Hematopoietic multipotent progenitor cell treated with erythropoietin and hydrocortisone succinate and interleukin-3 and kit ligand, for 15 days (in vitro differentiated cells): ENCODE measurements at places on chromosomes 6 and 20.

- DNase-seq, result no peak
Measured at GRCh38 chr6:40922281-40922680, 116.7 kb downstream of the UNC5CL start.

- DNase-seq, result no peak
Measured at GRCh38 chr6:20058912-20059311, 153.4 kb downstream of the MBOAT1 start.

DNA sequence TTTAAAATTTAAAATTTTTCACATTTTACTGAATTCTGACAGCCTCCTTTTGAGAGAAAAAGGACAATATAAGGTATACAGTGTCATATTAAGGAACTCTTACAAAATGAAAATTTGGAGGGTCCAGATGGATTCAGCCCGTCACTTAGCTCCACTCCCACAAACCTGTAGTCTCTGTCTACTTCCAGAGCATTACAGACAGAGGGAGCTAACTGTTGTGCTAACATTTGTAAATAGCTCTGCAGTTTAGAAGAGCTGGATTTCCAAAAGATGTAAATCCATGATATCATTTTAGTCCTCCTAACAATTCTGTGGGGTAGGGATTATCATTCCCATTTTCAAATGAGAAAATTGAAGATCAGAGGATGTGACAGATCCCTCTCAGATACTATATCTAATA is 16.1 kb upstream of the SERINC3 start:
- no peak for DNase-seq

GRCh38 chr6:4319981-4320683 is 184.8 kb upstream of the ECI2 start:
- DNase-seq, result no peak

GRCh38 chr20:57504411-57504810 is 20.5 kb downstream of the CTCFL start:
- no peak for DNase-seq

DNA sequence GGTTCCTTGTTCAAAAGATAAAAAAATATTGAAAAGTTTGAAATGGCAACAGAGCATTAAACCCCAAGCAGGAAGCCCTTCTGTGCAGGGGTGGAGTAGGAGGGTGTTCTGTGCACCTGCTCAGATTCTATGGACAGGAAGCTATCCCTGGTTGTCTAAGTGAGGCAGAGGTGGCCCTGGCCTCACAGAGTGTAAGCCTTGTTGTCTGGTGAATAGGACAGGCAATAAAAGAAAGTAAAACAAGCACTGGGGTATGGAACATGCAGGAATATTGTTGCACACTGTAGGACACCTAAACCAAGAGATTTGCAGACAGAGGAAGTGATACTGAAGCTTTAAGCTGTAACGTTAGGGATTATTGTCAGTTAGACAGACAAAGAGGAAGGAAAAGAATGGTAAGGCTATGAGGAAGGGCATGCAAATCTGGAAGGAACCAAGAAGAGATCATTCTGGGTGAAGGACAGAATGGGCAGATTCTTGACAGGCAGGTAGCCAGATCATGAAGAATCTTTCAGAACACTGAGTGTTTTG is 66.8 kb downstream of the TBC1D7 start:
- DNase-seq, result no peak

- DNase-seq, result no peak
Measured at GRCh38 chr6:143196525-143197225, 136.0 kb downstream of the AIG1 start.

GRCh38 chr6:38796006-38796405 is 80.9 kb downstream of the DNAH8 start:
- DNase-seq, result no peak

DNA sequence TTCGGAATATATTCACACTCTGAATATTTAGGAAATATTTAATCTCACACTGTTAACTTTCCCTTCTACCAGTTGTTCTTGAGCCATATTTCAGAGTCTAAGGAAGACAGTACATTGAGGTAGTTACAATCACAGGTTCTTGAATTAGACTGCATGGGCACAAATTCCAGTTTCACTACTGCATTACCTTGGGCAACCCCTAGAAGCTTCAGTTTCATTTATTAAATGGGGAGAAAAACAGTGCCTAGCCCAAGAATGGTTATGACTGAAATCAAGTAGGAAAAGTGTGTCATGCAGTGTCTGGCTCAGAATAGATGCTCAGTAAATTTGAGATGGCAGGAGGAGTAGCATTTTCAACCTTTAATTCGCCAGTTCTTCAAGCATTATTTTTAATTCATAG is 124.5 kb upstream of the SAMD5 start:
- DNase-seq, result no peak

DNA sequence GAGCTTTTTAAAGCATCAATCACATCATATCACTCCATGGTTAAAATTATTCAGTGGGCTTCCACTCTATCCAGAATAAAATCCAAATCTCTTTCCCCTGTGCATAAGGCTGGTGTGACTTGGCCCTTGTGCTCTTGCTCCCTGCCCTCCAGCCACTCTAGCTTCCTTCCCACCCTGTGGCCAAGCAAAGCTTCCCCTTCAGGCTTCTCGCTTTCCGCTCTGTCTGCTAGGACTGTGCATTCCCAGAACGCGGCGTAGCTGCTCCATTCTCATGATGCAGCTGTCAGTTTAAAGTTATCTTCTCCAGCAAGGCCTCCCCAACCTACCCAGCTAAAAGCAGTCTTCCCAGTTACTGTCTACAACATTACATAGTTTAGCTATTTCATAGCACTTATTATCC is 19.4 kb upstream of the KCNK16 start:
- DNase-seq, result no peak

DNA sequence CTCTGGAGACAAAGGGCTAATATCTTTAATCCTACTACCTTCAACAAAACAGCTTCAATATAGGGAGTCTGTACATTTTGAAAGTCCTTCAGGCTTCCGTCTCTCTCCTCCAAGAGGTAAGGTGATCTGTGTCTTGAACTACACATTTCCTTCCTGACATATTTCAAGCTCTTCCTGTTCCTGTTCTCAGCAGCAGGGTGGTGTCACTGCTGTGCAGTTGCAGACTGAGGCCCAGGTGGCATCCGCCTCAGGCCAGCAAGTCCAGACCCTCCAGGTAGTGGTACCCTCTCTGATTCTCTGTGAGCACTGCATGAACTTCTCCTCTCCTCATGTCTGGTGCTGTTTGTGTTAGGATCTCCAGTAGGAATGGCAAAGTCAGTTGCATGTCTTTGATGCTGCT is 7.8 kb downstream of the NFYA start:
- no peak for DNase-seq

DNA sequence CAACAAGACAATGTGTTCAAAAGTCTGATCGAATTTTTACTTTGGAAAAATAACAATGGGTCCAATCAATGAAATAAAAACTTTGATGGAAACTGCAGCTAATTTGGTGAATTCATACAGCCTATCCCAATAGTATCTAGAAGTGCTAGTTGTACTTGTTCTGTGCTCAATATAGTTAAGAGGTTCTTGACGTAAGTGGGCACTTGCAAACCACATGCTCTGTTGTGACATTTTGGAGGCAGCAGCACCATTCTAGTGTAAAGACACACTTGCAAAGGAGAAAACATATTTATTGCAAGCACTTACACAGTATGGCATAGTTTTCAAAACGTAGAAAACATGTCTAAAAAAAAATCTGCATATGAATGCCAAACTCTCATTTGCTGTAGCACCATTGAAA is 6.7 kb upstream of the KLHL31 start:
- DNase-seq, result no peak

GRCh38 chr6:119658917-119659316 is 309.4 kb upstream of the MAN1A1 start:
- no peak for DNase-seq

GRCh38 chr6:2852921-2853322 is 11.3 kb upstream of the SERPINB1 start:
- no peak for DNase-seq

DNA sequence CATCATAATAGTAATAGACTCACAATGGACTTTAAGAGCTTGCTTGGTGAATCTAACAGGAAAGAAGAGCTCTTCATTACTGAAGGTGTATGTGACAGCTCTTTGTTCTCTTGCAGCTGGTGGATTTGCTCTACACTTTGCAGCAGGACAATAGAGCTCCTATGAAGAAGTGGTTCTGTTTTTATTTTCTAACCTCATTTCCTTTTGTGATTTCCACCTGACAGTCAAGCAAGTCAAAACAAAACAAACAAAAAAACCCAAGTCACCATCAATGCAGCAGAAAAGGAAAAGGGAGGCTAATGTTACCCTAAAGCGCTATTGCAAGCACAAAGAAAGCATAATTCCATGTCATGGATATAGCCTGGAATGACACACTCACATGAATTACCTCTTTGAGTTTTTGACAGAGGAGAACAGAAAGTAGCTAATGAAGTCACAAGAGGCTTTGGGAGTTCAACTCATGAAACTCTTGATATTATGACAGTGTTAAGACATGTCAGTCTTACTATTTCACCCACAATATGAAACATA is 1188.1 kb downstream of the EPHA7 start:
- no peak for DNase-seq

DNA sequence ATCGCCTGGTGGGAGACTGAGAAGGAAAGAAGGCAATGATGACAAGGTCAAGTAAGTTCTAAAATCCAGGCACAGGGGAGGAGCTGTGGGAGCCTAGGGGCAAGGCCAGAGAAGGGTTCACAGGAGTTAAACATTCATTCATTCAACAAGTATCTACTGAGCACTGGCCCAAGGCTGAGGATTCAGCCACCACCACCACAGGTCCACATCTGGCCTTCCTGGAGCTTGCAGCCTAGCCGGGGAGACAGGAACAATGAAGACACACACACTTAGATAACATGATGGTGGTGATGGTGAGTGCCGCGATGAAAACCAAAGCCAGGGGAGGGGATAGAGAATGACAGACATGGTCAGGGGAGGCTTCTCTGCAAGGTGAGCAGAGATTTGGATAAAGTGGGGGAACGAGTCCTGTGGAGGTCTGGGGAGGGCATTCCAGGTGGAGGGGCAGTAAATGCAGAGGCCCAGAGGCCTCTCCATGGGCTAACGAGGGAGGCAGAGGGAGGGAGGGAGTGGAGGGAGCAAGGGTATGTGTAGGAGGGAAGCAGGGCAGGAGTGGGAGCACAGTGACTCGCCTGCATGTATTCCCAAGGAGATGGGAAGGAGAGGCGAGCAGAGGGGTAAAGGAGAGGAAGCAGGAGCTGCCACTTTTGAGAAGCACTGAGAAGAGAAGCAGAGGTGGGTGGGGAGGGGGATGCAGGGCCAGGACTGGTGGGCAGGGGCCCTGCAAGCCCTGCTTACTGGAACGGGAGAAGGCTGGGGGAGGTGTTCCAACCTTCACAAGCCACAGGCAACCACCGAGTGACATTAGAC is 10.5 kb upstream of the RSPO4 start:
- DNase-seq, result no peak

GRCh38 chr20:62678553-62678952 is 30.1 kb upstream of the NTSR1 start:
- DNase-seq, result no peak

- DNase-seq, result no peak
Measured at GRCh38 chr6:14965424-14966075, 280.3 kb upstream of the JARID2 start.

DNA sequence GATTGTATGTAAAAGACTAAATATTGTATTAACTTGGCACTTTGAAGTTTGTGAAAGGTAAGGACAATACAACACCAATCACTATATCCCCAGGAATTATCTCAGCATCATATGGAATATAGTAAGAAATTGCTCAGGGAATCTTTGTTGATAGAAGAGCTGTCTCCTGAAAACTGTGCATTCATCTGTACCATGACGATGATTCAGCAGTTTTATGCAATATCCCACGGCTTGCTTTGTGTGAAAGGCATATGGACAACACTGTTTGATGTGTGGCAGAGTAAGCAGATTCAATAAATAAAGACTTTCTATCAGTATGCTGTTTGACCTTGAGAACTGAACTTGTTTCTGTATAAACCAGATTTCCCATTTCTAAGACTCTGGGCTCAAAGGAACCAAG is 147.5 kb upstream of the PLN start:
- DNase-seq, result no peak

- no peak for DNase-seq
Measured at GRCh38 chr20:38156888-38157634, 8.0 kb downstream of the TGM2 start.

- no peak for DNase-seq
Measured at GRCh38 chr6:105357165-105357564, 45.7 kb downstream of the PREP start.

DNA sequence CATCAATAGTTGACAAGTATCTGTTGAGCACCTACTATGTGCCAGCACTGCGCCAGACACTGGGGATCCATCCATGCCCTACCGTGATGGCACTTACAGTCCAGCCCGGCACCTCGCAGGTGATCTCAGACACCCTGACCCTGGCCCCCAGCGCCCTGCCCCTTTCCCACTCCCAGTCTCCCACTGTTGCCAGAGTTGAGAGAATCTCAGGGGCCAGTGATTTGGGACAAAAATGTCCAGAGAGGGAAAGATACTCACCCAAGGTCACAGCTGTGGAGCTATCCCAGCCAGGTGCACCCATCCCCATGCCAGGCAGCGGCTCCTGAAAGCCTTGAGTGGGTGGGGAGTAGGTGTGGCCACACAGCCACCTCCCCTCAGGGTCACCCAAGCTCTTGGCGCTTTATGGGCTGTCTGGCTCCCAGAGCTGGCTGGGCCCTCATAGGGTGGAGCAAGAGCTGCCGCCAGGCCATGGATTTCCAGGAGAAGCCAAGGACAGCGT is 3.3 kb downstream of the PI16 start:
- no peak for DNase-seq
